Stimulated activated CD8-positive, alpha-beta memory T cell treated with anti-CD3 and anti-CD28 coated beads, Interleukin-7, amount 100 ng/mL, for 4 hours (primary cell): ENCODE measurements at places on chromosomes 6 and 20.

- DNase-seq, result peak; percentile 78
Measured at GRCh38 chr20:45436732-45437485, 21.0 kb downstream of the PIGT start.

DNA sequence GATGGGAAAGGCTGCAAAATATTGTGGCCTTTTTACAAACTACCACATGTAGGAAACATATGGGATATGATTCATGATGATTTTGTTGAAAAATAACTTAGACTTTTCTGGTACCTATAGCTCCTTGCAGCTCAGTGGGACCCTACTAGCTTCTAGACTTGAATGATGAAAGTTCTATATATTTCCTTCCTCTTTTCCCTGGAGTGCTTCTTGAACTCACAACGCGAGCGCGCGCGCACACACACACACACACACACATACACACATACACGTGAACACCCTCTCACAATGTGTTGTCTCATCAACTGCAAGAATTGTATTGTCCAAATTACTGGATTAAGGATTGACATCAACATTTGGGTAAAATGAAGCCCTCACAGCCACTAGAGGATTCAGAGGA is 61.9 kb downstream of the TOX2 start:
- DNase-seq, result no peak

GRCh38 chr6:112183271-112183671 is 71.1 kb downstream of the LAMA4 start:
- no peak for DNase-seq

- no peak for DNase-seq
Measured at GRCh38 chr20:54067606-54068174, 2.7 kb downstream of the BCAS1 start.

GRCh38 chr6:88709819-88710246 is 253.6 kb downstream of the RNGTT start:
- DNase-seq, result no peak

DNA sequence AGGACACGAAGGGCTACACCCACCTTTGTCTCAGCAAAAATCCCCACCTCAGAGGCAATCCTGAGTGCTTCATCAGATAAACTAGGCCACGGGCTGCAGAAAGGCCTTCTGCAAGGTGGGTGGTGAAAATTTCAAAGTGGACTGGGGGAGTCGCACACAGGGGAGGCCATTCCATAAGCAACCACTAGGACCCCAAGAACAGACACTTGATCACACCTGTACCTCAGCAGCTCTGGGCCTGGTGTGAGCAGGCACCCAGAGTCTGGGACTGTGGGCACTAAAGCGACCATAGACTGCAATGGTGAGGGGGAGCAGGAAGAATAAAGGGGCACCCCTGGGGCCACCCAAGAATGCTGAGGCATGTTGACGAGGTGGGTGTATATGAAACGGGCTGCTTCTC is 52.6 kb downstream of the SERAC1 start:
- no peak for DNase-seq

GRCh38 chr6:107064579-107065065 is 36.6 kb downstream of the MTRES1 start:
- no peak for DNase-seq

DNA sequence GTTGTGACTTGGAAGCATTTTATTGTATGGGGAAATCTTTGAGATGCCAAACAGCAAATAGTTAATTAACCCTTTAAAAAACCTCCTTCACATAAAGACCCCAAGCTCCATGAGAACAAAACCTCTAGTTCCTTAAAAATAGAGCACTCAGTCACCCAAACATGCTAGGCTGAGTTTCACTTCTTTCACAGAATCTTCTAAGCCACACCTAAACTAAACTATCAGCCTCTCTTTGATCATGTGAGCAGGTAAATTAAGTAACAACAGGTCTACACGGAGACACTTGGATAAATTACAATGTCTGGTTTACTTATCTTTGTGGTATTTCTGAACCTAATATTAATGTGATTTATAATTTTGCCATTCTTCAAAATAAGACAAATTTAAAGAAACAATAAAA is 205.2 kb upstream of the MARCKS start:
- no peak for DNase-seq

DNA sequence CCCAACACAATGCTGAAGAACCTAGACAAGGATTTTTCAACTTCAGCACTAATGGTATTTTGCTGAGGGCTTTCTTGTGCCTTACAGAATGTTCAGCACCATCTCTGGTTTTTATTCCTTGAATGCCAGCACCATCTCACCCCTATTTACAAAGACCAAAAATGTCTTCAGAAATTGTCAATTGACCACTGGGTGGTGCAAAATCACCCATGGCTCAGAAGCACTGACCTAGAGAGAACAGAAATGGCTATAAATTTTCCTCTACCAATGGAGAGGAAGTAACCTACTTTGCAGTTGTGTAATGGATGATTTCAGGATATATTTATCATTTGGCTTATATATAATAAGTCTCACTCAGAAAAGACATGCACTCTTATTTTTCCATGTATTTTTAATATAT is 431.0 kb upstream of the IRAK1BP1 start:
- DNase-seq, result no peak
